ENCODE measurements at places on chromosomes 5 and 9.
A peak's percentile ranks its signal among the peaks of the same experiment; 100 is the strongest.

DNA sequence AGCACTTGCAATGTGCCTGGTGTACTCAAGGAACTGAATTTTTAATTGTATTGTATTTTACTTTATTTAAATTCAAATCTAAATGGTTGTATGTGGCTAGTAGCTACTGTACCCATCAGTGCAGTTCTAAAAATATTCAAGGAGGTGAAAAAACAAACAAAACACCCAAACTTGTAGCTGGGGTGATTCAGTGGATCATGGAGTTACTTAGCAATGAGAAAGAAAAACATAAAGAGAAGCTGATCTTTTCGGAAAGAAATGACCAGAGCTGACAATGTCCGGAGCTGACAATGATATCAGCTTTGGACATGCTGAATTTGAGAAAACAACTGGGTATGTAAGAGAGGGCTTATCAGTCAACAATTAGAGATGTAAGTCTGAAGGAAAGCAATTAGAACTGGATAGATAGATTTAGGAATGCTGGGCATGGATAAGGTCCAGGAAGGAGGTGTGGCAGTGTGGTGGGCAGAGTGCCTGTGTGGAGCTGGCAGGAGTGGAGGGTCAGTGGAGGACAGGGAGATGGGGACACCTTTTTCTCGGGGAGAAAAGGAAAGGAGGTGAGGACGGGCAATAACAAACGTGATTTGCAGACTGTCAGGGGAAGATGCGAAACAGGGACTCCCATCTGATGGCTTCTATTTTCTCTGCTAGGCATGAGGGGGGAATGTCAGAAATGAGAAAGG, 113.2 kb downstream of the DCP2 start:
- no peak for DNase-seq

DNA sequence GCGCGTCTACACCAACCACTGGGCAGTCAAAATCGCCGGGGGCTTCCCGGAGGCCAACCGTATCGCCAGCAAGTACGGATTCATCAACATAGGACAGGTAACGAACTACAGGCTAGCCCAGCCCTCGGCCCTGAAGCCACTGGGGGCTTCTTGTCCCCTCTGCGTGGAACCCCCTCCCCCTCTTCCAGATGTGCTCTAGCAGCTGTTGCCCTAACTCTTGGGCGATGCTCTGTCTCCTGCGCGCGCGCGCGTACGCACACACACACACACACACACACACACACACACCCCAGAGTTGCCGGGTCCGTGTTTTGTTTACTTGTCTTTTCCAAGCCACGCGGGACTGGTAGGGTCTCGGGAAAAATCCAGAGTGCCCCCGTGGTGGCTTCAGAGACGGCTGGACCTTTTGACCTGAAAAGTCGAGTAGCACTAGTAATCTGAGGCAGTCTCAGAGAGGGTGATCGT, 836 bp downstream of the PCSK5 start:
- DNase-seq = peak; percentile 17

- no peak for DNase-seq
Observed at GRCh38 chr5:35284364-35284763, 54.1 kb upstream of the PRLR start.

DNA sequence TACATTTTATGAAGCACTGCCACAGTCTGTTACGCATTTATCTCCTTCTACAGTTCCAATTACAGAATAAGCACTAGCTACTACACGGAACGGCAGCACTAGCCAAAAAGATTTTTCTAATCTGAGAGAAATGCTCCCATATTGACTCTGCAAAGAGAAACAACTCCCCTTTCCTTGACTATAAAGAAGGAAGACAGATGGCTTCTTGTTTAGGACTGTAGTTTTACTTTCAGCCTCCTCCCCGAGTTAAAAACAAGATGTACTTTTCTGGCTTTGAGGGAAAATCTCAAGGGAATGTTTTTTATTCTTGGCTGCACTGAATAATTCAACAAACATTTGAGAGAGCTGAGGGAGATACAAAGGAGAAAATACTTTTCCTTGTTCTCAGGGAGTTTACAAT, 1.9 kb upstream of the SLC44A1 start:
- DNase-seq = no peak

DNA sequence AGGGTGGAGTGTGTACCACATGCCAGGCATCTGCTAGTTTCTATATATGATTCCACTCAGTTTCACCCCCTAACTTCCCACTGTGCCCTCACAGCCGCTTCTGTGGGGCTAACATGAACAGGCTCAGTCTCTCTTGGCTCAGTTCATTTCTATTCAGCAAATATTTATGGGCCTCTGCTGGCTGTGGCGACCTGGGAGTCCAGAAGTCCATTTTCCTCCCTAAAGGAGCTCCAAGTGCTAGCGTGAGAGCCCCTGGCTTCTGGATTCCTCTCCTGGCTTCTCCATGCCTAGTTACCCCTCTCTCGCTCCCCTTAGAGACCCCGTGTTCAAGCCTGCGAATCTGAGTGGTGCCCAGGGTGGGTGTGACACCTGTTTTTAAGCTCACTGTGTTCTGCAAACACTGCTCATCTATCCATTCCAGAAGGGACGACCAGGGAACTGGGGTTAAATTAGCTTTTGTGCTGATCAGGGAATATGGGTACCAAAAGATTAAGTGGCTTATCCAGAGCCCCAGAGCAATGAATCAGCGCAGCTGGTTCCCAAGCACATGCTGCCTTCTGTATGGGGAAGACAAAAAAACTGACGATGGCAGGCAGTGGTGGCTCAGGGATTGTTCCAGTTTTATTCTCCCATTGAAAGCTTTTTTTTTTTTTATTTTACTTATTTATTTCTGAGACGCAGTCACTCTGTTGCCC, 57.6 kb downstream of the HMCN2 start:
- DNase-seq = no peak

DNA sequence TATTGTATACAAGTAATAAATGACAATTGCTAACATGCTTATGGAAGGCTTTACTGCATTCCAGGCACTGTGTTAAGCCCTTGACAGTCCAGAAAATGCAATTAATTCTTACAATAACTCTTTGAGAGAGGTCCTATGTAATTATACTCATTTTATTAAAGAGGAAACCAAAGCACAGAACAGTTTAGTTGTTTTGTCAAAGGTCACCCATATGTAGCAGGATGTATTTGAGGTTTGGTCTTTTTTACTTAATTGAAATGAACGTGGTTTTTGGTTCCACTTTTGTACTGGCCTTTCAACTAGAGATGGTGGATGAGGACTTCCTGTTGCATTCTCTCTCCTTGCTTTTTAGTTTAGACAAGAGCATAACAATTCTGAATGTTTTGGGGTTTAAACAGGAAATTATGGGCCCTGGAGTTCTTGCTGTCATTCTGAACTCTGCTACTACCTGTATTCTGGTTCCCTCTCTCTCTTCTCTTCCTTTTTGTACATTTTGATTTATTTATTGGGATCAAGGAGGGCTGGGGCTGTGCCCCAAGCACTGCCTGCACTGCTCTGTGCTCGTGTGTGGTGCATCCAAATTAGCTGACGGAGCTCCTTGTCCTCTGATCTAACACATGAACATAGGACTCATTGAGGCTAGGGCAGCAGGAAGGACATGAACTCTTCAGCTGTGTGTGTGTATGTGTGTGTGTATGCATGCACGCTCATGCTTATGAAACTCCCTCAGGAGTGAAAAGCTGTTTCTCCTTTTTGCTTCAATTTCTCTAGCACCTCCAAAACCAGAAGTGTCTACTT, 47.4 kb downstream of the SLC28A3 start:
- no peak for DNase-seq

GRCh38 chr9:22005702-22006606, 3.2 kb downstream of the CDKN2B start:
- no peak for DNase-seq

DNA sequence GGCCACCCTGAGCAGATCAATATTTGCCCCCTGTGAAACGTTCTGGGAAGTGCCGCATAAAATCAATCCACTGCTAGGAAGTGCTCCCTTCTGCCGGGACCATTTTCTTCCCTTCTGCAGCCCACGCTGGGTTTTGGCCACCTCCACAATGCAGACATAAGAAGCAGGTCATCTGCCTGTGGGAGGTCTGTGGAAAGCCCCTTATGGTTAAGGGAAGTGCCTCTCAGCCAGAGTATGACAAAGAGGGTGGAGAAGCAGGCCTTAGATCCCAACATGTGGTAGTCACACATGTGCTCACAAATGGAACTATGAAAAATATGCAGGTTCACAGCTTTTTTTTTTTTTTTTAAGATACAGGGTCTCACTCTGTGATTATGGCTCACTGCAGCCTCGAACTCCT, 82.8 kb downstream of the SLC1A3 start:
- DNase-seq = no peak
